ENCODE measurements at places on chromosomes 2 and 18.

DNA sequence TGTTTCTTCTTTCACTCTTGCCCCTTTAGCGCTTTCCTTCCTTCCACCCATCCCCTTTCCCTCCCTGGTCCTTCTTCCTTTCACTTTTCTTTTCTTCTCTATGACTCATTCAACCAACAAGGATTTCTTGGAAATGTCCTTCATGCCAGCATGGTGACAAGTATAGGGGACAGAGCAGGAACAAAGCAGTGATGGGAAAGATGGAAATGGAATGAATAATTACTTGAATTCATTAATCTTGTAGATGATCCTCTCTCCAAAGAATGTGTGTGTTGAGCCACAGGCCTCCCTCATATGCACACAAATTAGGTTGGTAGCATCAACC, 1.5 kb downstream of the VAMP5 start:
- DNase-seq, result no peak

DNA sequence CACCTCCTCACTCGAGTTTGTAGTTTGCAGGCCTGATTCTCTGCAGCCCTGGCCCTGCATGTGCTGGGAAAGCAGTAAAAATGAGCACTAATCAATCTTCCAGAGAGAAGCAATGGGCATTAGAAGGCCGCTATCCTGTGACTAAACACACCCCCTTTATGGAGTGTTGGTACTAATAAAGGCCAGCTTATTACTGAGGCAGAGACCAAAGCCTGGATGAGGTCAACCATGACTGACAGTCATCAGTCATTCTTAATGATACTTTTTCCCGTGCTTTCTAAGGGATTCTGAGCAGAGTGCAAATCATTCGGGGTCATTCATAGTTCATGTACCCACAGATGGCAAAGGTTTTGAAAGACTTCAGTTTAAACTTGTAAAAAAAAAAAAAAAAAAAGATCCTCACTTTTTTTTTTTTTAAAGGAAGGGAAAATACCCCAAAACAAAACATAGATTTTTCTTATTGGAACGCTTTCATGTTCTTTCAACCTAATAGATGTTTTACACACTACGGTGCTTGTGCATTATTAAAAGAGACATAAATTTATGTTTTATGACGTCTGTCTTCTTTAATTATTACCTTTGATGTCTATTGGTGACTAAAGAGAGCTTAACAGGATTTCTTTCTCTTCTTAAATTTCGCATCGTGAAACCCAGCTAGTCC, 13.2 kb downstream of the TSHZ1 start:
- DNase-seq, result no peak

GRCh38 chr2:124571836-124572235, 546.7 kb downstream of the CNTNAP5 start:
- no peak for DNase-seq

DNA sequence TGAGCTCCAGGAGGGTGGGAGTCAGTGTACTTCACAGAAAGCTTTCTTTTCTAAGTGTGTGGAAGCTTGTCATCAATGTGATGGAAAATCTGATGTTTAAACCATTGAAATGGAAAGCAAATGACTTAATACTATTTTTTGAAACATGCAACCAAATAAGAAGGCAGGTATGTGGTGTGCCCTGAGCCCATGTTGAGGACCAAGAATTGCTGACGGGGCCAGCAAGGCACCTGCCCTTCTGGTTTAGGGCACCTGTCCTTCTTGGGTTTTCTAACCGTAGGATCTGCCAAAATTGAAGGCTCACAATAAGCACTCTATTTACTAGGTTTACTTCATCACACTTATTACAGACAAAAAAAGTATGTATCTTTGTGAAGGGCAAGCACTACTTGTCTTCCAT, 537.7 kb downstream of the SOCS6 start:
- DNase-seq, result no peak

DNA sequence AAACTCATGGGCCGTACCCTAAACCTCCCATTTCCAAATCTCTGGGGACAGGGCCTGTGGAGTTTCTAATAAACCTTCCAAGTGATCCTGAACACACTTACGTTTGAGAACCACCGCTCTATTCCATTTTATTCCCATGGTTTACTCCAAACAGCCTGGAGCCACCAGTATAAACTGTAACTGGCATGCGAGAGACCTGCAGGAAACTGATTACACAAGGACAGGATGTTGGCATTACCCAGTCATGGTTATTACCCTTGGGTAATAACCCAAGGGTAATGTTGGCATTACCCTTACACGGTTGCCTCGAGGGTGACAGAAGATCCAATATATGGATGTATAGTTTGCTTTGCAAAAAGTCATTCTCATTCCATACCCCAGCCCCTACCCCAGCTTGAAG, 37.0 kb upstream of the YPEL5 start:
- DNase-seq, result no peak

GRCh38 chr2:119184512-119184911, 26.0 kb upstream of the C1QL2 start:
- no peak for DNase-seq

DNA sequence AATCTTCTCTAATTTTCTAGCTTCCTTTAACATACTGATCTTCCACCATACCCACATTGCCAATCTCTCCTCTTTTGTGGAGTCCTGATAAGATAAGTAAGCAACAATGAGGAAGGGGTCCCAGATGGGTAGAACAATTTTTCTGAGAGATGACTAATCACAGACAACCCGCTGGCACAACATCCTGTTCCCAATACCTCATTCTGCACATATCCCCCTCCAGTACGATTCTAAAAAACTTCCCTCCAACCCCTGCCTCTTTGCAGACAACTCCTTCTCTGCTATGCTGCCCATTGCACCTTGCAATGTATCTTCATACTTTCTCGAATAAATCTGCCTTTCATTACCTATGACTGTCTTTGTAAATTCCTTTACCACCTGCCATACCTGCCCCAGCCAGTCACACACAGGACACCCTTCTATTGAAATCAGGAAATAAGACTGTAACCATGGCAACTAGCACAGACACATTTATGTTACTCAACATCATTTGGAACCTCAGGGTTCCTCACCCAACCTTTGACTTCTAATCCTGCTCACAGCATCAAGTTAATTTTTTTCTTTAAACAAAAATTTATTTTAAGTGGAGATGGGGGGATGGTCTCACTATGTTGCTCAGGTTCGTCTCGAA, 7.4 kb upstream of the EXOC6B start:
- DNase-seq, result no peak

DNA sequence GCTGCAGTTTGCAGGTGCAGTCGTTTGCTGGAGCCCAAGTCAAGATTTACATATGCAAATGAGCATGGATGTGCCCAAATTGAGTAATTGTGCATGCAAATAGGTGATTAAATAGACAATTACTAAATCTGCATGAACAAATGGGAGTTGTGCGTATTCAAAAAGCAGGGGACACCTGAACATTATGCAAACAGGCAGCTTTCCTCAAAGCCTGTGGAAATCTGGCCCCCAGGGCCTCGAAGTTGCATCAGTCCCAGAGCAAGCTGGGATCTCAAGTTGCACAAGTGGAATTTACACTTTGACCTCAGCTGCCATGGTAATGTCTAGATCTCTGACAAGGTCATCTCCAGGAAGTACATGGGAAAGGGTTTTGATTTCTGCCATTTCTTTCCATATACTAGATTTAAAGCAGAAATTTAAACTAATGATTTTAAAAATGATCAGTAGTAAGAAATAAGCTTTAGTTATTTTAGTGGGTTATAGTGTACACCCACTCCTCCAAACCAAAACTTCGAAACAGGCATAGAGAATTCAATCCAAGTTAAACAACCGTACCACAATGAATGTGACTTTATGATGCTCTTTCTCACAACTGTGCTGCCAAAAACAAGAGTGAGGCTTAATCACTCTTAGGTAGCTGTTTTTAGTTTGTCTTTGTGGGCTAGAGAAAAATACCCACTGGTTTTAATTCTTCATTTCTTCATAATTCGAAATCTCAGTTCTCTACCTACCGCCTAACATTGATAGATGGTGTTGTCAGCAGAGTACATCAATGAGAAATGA, 110.7 kb downstream of the RND3 start:
- no peak for DNase-seq

DNA sequence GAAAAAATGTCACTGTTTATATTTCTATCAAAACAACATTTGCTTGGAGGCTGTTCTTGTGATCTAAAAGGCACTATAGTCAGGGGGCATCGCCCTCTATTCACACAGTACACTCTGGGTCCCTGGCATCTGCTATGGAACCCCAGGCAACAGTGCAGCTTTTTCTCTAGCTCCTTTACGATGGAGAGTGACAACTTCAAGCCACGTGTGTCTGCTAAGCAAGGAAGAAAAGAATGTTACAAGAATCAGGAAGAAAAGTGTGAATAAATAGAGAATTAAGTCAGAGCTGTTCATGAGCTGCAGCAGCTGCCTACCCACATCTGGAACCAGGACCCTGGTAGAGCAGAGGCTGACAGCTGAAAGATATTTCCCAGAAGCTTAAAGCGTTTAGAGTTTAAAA, 11.2 kb downstream of the RND3 start:
- DNase-seq, result no peak

GRCh38 chr2:74572178-74572925, 17.8 kb downstream of the DOK1 start:
- DNase-seq, result no peak

DNA sequence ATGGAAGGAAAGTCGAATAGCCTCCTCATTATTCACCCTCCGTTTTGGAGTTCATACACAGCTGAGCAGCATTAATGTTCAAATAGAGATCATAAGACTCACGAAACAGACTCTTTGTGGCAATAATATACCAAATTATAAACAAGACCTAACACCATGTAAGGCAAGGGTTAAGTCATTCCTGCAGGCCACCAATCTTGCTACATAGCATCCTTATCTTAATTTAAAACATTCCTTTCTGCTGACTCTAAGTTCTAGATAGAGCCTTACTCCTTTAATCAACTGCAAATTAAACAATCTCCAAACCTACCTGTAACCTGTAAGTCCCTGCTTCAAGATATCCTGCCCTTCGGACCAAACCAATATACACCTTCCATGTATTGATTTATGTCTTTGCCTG, 178.0 kb downstream of the PDE11A start:
- no peak for DNase-seq

DNA sequence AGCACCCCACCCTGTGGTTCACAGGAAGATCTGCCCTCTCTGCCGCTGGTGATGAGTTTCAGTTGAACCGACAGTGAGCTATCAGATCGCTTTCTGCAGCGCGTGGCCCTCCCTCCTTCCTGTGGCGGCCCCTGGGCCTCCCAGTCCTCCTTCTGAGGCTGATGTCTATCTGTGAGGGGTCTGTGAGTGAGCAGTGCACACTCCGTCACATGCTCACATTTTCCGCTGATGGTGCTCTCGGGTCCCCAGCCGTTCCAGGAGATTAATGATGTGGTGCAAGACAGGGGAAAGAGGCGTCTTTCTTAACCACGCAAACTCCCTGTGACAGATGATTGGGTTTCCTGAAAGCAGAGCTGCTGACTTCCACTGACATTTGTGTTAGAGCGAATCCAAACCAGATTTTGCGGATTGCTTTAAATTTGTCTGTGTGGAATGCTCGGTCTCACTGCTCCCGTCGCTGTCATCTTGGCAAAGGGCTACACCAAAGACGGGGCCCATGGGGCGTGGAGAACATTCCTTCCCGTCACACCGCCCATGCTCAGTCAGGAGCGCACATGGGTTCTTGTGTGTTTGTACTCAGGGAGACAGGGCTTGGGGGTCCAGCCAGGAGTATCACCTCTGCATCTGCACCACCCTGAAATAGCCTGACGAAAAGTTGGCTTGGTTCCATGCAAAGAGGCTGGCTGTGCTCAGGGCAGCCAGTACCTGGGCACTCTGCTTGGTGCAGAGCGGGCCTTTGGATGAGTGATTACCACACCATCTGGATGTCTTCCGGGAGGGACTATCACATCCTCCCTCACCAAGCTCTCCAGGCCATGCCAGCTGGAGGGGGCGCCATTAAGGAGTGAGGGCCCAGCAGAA, 154.7 kb upstream of the HS6ST1 start:
- no peak for DNase-seq

- DNase-seq, result no peak
Observed at GRCh38 chr18:76847916-76848315, 25.6 kb downstream of the ZNF236 start.

- DNase-seq, result no peak
Observed at GRCh38 chr2:64469261-64469660, 15.3 kb downstream of the LGALSL start.
